ENCODE measurements at places on chromosomes 1 and 21.

DNA sequence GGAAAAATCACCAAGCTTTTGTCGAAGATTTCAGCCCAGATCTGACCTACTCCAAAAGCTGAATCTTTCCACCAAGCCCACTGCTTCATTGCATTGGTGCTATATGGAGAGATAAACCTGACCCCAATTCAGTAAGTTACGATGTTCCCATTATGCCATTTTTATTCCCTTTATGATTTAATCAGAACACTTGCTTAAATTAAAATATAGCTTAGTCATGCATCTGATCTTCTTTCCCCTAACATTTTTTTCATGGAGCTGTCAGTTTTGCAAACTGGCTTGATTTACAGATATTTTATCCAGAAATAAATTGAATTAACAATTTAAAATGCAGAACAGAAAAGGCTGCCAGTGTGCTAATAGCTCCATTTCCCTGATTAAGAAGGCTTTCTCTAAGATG is 503.5 kb upstream of the C1orf87 start:
- DNase-seq: no peak

DNA sequence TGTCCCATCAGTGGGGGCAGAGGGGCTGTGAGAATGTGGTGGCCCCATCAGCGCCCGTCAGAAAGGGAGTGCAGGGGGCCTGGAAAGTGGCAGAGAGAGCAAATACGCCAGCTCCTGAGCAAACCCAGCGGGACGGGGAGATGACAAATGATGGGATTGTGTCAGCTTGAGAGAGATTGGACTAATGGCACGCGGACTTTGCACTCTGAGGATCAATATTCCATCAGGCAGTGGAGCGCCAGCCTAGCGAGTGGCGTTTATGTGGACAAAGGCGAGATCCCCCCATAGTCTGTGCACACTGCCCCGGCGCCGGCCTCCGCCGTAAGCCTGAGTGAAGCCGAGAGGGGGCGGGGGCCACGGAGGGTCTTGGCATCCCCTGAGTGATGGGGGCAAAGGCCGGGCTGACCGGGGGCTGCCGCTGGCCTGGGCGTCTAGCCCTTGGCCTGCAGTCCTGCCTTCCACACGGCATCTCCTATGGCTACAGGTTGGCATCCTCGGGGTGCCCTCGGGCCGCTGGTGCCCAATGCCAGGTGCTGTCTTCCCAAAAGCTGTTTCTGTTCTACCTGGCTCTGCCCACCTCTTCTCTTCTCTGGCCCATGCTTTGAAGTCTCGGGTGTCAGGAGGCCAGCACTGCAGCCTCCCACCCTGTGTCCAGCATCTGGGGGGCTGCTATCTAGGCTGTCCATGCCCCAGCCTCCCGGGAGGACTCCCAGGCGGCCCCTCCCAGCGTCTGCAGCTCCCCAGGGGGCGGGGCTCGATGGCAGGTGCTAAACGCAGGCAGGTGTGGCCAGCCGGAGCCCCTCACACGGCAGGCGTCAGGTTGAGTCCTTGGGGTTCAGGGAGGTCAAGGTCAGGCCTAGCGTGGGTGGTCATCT is 46.5 kb downstream of the PRDM16 start:
- no peak for DNase-seq

DNA sequence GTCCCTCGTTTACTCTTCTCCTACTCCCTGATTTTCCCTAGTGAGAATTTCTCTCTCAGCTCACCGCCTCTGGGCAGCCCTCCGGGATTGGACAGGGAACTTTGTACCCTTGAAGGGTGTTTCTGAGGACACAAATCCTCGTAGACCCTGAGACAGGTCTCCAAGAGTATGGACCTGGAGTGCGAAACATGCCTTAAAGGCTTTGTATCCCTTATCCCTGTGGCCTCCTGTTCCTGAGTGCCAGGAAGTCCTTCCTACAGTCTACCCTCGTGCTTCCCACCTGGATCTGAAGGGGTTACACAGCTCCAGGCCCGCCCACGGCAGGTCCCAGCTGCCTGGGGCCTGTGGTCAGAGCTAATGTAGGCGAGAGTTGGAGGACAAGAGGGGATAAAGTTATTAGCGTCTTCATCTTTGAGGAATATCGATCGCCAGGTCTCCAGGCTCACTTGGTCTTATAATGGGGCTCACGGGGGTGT is 7.6 kb upstream of the PEAR1 start:
- no peak for DNase-seq

- no peak for DNase-seq
Observed at GRCh38 chr1:14607295-14607694, 8.8 kb downstream of the KAZN start.

GRCh38 chr1:210244746-210245367 is 12.3 kb downstream of the SERTAD4 start:
- DNase-seq: no peak

DNA sequence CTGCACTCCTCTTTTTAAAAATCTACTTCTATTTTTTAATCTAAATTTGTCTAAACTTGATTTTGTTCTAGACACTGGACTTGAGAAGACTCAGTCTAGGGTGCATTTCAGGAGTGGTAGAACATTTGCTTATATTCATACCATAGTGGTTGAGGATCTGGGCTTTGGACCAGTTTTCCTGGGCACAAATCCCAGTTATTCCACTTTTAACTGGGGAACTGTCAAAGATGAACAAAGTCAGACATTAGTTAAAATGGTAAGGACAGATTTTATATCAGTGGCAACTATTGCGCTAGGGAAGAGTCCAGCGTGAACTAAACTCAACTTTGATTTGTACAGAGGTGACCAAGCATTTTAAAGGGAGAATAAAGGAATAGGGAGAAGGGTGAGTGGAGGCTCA is 102.4 kb downstream of the FMN2 start:
- peak; percentile 89 for DNase-seq

GRCh38 chr1:36159614-36160387 is 3.8 kb downstream of the MAP7D1 start:
- DNase-seq: no peak

DNA sequence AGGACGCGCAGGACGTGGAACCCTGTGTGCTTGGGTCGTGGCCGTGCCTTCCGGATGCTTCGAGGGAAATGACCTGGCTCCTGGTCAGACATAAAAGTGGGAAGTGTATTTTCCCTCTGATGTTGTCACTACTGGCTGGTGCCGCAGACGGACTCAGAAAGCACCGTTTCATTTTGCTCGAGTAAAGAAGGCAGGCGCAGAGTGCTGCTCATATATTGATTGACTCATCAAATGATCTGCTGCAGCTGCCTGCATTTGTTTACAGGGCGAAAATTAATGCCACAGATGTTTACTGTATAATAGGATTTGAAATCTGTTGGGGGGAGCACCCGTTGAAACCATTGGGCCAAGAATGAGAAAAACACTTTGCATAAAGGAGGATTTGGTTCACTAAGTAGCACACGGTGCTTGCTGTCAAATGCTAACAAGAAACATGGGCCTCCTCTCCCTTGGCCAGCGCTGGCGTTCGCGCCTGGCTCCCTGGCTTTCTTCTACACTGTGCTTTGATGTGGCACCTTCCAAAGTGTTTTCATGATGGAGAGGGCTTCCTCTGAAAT is 365.5 kb downstream of the CAMTA1 start:
- no peak for DNase-seq

DNA sequence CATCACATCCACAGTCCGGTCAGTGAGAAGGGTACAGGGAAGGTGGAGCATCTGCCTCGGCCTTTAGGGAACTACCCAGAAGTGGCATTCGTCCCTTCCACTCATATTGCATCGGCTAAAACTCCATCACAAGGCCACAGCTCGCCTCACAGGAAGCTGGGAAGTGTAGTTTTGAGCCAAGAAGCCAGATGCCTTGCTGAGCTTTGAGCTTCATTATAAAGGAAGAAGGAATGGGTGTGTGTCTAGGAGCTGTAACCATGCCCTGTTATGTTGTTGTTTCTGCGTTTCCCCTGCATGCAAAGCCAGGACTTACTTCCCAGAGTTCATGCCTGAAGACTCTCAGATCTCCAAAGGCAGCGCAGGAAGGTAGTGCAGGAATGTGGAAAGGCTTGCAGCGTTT is 61.1 kb downstream of the OPTC start:
- no peak for DNase-seq

GRCh38 chr1:158506369-158506987 is 34.5 kb downstream of the OR10R2 start:
- DNase-seq: no peak

DNA sequence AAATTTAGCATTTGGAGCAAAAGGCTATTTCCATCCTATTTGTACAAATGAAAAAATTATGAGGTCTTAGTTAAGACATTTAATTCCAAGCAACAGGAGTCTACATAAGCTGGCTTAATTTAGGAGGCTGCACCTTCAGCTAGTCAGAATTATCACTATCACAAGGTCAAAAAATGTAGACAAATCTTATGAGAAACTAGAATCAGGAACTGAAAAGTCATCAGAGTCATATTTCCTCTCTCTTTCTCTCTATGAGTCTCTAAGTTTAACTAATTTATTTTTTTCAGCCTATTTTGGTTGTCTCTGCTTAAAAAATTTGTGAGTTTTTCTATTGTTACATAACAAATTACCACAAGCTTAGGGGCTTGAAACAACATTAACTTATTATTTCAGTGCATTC is 807.1 kb upstream of the PRMT6 start:
- no peak for DNase-seq

DNA sequence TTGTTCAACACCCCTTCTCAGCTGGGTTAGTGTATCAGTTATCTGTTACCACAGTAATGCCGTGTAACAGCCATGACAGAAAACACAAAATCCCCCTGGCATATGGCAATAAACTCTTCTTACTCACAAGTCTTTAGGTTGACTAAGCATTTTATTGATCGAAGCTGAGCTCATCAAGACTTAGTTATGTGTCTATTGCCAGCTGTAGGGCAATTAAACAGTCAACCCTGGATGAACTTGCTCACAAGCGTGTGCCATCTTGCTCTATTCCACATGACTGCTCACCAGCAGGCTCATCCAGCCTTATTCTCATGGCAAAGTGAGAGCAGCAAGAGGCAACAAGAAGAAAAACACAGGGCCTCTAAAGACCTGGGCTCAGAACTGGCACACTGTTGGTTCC is 333.8 kb upstream of the PTBP2 start:
- DNase-seq: no peak

All from astrocyte of the cerebellum (primary cell).